ENCODE measurements at places on chromosomes 2 and 18. TPM values are rescaled to one million over a fixed set of nuclear protein-coding genes. Genes with fewer than 3 reads are reported as not detected.

DNA sequence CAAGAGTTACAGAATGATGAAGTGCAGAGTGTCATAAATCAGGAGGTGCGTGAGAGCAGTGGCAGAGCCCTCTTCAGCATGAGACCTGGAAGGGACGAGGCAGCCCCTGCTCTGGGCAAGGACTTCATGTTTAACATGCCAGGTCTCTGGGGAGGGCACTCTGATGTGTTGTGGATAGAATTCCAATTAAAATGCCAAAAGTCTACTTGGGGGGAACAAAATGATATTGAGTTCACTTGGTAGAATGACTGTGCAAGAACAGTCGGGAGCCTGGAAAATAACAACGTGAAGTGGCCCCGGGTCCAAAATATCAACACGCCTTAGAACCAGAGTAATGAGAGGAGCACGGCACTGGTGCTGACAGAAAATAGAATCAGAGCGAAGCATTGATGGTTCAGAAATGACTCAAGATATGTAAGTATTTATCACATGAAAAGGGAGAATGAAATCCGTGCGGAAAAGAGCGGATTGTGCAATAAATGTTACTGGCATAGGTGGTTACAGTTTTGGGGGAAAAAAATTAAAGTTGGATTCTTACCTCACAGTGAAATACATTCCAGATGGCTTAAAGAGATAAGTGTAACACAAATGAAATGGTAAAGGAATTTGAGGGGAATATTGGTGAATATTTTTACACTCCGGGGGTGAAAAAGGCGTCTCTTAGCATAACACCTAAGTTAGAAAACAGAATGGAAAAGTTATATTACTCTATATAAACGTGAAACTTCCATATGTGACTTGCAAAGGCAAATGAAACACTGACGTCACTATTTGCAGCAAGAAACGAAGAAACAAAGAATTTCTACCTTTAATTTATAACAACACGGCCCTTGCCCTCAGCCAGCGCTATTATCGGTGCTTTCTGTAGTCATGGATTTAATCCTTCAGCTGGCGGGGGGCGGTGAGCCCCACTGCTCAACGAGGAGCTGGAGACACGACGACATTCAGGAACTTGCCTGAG lies 159.4 kb upstream of the TWIST2 start:
- H3K27ac ChIP-seq = no peak overlapping the region
- peaks cover 11% of the 10 kb centered on the region for H3K4me1 ChIP-seq
- H3K36me3 ChIP-seq = no peaks in the 10 kb centered on the region
- no peak for DNase-seq

GRCh38 chr2:16223161-16223840 lies 283.0 kb downstream of the MYCN start:
- H3K4me3 ChIP-seq = no peak overlapping the region
- no peak for DNase-seq
- no peaks in the 10 kb centered on the region for H3K27me3 ChIP-seq
- H3K27ac ChIP-seq = no peak overlapping the region
- H3K36me3 ChIP-seq = no peaks in the 10 kb centered on the region

DNA sequence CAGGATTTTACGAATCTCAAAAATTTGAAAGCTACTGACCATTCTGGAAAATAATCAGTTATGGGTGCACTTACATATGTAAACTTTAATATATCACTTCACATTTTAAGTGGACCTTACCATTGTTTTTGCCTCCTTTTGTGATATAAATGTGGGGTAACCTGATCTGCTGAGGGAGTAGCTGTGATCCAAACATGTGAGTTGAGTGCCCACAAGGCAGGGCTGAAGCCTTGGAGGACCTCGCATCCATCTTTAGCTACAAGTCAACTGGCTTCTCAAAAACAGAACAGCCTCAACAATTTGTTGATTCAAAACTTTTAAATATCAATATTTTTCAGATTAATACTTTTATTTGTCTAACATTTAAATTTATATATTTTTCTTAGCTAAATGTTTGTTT lies 178.2 kb downstream of the PLCL1 start:
- no peaks in the 10 kb centered on the region for H3K4me1 ChIP-seq
- no peak overlapping the region for H3K27ac ChIP-seq
- H3K27me3 ChIP-seq = no peaks in the 10 kb centered on the region

The DOCK10 gene
- total RNA-seq = 52.3 TPM

The TEX261 gene
- total RNA-seq = 71.3 TPM

GRCh38 chr2:111534910-111535352 lies 349.1 kb downstream of the ANAPC1 start:
- no peak overlapping the region for H3K4me3 ChIP-seq
- H3K4me1 ChIP-seq = peaks cover 12% of the 10 kb centered on the region
- no peaks in the 10 kb centered on the region for H3K36me3 ChIP-seq

DNA sequence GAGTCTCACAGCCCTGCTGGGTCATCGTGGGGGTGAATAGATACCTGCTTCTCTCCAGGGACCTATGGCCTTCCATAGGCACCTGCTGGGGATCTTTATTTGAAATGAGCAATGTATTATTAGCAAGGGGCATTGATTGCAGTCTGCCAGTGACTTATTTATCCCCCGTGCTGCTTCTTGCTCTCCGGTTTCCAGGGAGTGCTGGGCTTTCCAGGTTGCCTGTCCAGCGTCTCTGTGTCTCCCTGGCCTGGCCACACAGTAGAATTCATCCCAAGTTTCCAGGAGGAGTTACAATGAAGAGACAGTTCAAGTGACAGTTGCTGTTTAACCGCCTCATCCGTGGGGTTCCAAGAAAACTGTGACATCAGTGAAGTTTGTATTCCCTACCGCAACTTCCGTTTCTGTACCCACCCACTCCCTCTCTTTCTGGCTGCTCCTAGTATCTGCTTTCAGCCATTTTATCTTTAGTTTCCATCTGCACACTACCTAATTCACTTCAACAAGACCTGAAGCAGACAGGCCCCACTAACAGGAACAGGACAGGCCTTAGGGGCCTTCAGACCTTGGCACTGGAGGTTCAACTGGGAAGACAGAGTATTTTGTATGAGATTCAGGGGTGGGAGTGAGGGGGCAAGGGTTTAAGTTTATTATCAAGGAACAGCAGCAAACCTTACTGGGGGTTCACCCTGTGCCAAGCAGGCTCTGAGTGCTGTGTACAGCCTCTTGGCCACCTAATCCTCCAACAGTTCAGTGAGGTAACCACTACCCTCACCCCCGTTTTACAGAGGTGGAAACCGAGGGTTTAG lies 134.8 kb downstream of the PRKCE start:
- no peaks in the 10 kb centered on the region for H3K27me3 ChIP-seq
- no peak overlapping the region for H3K4me3 ChIP-seq
- H3K4me1 ChIP-seq = peaks cover 21% of the 10 kb centered on the region
- no peaks in the 10 kb centered on the region for H3K36me3 ChIP-seq
- DNase-seq = no peak

GRCh38 chr2:152499896-152500735 lies 165.1 kb downstream of the FMNL2 start:
- no peak for DNase-seq
- no peaks in the 10 kb centered on the region for H3K36me3 ChIP-seq
- peaks cover 30% of the 10 kb centered on the region for H3K4me1 ChIP-seq
- no peaks in the 10 kb centered on the region for H3K27me3 ChIP-seq
- H3K27ac ChIP-seq = peak overlapping the region; percentile 66
- H3K4me3 ChIP-seq = no peak overlapping the region

DNA sequence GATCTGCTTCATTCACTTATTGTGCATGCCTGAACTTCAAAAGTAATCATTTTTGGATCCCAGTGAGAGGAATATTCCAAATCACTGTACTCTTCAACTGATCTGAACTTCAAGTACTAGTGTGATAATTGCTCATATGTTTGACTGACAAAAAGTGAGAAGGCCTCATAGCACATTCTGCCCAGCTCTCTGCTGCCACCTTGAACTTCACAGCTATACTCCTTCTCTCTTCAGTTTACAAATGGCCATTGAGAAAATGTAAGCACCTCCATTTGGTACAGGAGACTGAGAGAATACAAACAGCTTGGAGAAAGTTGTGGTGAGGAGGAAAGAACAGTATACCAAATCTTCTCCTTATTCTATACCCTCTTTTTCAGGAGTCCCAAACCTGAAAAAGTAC lies 946.0 kb upstream of the CHAC2 start:
- no peaks in the 10 kb centered on the region for H3K27me3 ChIP-seq

The SCN2A gene
- 0.35 TPM for total RNA-seq

- no peaks in the 10 kb centered on the region for H3K4me1 ChIP-seq
- no peak overlapping the region for H3K4me3 ChIP-seq
- H3K27me3 ChIP-seq = no peaks in the 10 kb centered on the region
- no peaks in the 10 kb centered on the region for H3K36me3 ChIP-seq
- no peak overlapping the region for H3K27ac ChIP-seq
- no peak for DNase-seq
These were observed 448.7 kb upstream of the TCF4 start for GRCh38 chr18:56036741-56037140.

Measured in lower lobe of right lung (tissue), 2 donors.